ENCODE measurements at places on chromosomes 3 and 15.
A peak's percentile ranks its signal among the peaks of the same experiment; 100 is the strongest.

DNA sequence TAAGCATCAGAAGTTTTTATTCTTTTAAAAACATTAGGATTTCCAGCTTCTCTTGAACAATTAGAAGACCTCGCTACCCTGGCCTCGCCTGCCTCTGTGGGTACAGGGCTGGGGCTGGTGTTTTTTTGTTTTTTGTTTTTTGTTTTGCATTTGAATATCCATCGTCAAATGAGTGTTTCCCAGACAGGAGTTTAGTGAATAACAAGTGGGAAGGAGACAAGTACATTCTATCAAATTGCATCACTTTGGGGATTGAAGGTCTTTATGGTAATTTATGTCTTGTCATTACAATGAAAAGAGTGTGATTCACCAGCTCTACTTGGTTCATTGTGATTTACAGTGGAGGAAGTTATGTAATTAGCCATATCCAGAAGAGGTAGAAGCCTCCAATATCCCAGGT lies 161.1 kb upstream of the UBE2E1 start:
- DNase-seq, result no peak

DNA sequence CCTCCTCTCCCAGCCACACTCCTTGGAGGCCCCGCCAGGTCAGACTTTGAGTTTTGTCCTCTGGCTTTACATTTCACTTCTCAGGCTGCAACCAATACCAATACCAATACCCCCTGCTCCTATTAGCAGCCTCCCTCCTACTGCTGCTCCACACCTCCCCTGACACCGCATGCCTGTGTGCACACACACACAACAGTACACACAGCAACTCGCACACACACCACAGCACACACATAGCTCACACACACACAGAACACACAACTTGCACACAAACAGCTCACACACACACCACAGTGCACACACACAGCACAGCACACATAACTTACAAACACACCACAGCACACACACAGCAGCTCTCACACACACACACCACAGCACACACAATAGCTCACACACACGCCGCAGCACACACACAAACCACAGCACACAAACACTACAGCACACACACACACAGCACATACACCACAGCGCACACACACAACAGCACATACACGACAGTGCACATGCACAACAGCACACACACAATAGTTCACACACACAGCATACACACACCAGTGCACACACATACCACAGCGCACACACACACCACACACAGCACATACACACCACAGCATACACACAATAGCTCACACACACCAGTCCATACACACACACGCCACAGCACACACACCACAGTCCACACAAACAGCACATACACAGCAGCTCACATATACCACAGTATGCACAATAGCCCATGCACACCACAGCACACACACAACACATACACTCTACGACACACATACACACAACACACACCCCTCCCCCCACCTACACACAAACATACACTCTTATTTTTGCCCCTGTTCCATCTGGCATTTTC lies 204.7 kb downstream of the UACA start:
- no peak for DNase-seq

- peak; percentile 24 for DNase-seq
Observed at GRCh38 chr3:18423401-18424212, 1.5 kb downstream of the SATB1 start.

GRCh38 chr3:58288011-58288728 lies 17.9 kb upstream of the RPP14 start:
- DNase-seq, result no peak

GRCh38 chr3:26260139-26260538 lies 362.4 kb upstream of the LRRC3B start:
- no peak for DNase-seq

DNA sequence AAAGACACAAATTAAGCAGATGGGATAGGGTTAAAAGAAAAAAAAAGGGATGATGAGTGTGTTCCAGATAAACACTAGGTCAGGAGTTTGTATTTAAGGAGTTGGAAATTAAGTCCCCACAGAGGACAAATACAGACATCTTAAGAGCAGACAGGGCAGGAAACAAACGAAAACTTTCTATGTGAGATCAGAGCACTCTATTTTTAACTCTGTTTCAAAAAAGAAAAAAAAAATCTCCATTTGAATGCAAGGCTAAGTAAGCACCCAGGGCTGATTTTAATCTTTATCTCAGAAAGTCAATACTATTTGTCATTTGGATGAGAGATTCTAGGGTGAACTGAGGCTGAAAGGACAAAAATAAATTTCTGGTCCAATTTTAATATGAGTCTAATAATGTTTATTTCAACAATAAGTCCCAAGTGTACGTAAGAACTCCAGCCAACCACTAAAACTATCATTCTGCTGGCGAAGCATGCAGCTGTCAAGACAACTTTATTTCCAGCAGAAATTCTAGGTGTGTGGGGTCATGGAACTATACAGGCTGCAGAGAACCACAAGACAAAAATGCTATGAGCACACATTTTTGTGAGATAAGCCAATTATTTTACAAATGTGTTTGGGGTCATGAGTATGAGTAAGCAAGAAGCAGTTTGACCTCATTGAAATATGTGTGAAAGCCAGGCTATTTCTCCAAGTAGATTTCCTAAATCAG lies 186.1 kb downstream of the FMN1 start:
- no peak for DNase-seq

- DNase-seq, result no peak
Observed at GRCh38 chr3:29004885-29005599, 275.8 kb upstream of the RBMS3 start.

DNA sequence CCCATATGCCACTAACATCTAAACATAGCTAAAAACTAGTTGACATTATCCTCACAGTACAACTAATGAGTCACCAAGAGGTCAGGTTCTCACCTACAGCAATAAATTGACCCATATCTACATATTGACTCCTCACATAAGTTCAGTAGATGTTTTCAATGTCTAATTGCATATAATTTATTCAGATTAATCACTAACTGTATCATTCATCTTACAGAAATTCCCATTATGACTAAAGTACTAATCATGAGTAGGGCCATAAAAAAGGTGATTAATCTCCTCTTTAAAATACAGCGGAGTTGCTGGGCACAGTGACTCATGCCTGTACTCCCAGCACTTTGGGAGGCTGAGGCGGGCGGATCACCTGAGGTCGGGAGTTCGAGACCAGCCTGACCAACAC lies 82.4 kb upstream of the ST3GAL6 start:
- no peak for DNase-seq

DNA sequence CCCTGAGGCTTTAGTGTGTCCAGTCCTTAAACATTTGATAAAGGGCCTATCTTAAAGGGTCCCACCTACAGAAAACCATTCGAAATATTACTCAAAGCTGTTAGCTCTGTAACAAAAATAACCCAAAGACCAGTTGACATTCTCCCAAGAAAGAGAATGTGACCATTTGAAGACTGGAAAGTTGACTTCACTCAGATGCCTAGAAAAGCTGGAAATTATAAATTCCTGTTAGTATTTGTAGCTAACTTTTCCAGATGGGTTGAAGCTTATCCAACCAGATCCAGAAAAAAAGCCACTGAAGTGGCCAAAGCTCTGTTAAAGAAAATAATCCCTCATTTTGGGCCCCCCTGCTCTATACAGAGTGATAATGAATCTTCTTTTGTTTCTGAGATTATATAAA lies 408.4 kb downstream of the PLOD2 start:
- no peak for DNase-seq

- peak; percentile 63 for DNase-seq
Observed at GRCh38 chr3:71103430-71103921, 480.1 kb downstream of the FOXP1 start.

GRCh38 chr3:178275311-178275710 lies 260.9 kb upstream of the KCNMB2 start:
- no peak for DNase-seq

GRCh38 chr3:184574515-184575417 lies 13.2 kb downstream of the EPHB3 start:
- DNase-seq, result no peak

GRCh38 chr3:33433843-33434242 lies 6.4 kb downstream of the UBP1 start:
- DNase-seq, result no peak

DNA sequence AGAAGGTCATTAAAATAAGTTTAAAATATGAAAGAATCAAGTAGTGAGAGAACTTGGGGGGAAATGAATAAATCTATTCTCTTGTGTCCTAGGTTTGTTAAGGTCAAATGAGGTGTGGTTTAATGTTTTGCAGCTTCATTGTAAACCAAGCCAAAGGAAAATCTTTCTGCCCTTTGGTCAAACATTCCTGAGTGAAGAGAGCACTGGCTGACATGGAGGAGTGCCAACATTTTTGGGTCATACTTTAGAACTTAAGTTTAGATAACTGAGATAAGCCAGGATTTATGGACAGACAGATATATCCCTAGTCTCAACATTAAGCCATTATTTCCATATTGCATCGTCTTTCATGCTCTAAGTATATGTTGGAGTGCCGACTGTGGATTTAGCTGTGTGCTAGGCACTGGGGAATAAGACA lies 66.4 kb downstream of the PTPRG start:
- DNase-seq, result no peak

GRCh38 chr3:108008106-108008505 lies 82.7 kb downstream of the CD47 start:
- DNase-seq, result no peak

DNA sequence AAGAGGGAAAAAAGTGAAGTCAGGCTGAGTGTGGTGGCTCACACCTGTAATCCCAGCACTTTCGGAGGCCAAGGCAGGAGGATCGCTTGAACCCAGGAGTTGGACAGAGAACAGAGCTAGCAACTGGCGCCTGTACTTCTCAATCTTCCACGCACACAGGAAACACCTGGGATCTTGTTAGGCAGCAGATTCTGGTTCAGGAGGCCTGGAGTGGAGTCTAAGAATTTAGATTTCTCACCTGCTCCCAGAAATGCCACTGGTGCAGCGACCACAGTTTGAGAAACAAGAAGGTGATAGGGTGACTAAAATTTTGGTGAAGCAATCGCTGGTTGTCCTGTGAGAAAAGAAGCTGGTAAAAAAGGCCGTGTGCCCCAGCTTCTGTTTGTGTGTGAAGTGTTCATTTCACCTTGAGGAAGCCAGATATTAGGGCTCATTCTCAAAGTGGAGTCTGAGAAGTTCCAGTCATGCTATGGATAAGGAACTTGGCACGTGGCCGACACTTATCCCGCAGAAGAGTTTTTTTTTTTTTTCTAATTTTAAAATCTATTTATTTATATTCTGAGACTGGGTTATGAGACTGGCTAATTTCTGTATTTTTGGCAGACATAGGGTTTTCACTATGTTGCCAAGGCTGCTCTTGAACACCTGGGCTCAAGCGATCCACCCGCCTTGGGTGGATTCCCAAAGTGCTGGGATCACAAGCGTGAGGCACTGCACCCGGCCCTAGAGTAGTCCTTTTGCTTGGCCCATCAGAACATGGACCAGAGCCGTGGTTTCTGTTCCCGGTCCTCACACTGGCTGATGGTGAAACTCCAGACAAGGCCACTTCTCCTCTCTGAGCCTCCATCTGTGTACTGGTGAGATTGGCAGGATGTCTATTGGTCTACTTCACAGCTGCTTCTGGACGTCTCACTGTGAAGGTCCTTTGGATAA lies 324.6 kb upstream of the PROK2 start:
- DNase-seq, result no peak

DNA sequence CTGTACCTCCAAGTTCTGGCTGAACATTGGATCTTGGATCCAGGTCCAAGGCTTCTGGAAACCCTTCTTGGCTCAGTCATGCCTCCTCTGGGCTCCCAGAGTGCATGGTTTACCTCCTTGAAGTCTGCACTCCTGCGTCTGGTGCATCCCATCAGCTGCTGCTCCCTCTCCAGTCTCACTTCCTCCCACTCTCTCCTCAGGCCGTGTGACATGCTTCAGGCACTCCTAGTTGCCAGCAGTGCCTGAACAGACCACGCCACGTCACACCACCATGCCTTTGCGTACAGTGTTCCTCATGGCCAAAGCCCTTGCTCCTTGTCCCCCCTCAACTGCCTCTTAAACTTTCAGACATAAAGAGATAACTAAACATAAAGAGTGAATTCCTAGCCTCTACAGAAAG lies 5.7 kb downstream of the GPR27 start:
- no peak for DNase-seq

GRCh38 chr3:14397531-14397930 lies 4.9 kb upstream of the SLC6A6 start:
- no peak for DNase-seq

DNA sequence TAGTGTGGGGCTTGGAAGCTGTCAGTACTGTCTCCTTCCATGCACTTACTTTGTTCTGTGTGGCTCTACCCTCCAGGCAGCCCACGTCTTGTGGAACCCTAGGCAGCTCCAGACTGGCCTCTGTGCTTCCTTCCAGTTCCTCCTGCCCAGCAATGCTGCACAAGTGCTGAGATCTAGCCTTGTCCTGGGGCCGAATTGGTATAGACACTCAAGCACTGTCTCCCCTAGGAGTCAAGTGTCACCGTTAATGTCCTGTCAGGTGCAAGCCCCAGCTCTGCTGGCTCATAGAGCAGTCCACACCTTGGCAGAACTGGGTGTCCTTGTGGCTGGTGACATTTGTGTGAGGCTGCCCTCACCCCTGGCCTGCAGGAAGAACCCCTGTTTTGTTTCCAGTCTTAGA lies 130.1 kb downstream of the EEFSEC start:
- DNase-seq, result no peak

GRCh38 chr3:65811892-65812291 lies 226.8 kb downstream of the MAGI1 start:
- DNase-seq, result peak; percentile 5

DNA sequence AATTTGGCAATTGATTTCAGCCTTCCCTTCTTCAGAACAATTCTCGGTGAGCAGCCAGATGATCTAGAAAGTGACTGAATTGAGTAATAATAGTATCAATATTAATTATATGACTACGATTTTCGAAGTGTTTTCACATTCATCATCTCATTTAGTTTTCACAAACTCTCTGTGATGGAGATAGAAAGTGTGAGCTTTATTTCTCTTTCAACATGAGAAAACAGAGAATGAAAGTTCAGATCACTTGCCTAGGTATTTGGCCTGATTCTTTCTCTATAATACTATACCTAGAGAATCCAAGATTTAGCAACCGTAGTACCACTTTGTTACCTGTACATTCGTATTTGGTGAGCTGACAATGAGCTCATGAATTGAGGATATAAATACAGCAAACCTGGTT lies 739.2 kb upstream of the NR2F2 start:
- DNase-seq, result no peak

DNA sequence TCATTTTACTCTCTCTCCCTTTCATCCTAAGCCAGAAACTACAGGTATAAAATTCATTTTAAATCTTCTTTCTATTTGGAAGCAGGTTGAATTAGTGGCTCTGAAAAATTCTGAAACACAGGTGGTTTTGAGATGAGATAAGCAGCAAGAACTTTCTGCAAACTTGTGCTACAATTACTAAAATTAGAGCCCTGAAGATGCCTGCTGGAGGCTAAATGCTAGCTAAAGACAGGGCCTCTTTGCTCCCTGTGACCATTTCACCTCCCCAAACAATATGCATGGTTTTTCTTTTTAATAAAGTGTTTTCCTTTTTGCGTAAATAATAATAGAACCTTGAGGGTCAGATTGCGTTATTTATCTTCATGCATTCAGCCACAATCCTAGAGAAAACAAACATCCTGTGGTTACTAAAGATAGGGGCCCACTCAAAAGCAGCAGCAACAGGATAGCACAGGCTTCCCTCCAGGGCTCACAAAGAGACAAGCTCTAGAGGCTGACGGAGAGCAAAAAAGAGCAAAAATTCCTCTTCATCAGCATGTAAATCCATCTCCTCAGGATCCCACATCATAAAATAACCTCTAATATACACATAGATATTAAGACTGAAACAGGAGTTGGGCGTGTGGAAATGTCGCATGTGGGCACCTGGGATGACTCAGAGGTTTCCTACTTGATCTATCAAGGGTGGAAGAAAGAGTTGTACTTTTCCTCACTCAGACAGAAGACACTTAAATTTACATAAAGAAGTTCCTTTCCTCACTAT lies 26.5 kb upstream of the CP start:
- peak; percentile 46 for DNase-seq
